Activated CD8-positive, alpha-beta T cell treated with anti-CD3 and anti-CD28 coated beads, Interleukin-2, amount 10 ng/mL, durations not matched to agents 7 days and 5 days (primary cell): ENCODE measurements at places on chromosomes 2 and 18. TPM values are rescaled to one million over a fixed set of nuclear protein-coding genes. Genes with fewer than 3 reads are reported as not detected.

GRCh38 chr2:36461039-36461681 is 105.6 kb downstream of the CRIM1 start:
- no peak for DNase-seq

Gene DNAJC5G
- not detected for total RNA-seq

DNA sequence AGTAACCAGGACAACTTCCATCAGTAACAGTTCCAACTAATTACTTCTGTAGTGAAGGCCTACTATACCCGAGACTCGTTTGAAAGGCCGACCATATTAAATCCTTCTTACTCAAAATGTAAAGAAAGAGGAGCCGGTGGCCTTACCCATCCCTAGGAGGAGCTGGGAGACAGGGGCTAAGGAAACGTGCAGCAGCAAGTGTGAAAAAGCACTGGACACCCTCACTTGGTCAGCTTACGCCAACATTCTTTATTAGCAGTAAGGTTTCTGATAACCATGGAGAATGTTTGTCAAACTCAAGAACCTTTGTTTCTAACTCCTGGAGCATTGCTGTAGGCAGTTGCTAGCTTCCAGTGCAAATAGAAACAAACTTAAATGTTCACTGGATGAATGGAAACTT is 26.7 kb upstream of the VWA3B start:
- no peak for DNase-seq

DNA sequence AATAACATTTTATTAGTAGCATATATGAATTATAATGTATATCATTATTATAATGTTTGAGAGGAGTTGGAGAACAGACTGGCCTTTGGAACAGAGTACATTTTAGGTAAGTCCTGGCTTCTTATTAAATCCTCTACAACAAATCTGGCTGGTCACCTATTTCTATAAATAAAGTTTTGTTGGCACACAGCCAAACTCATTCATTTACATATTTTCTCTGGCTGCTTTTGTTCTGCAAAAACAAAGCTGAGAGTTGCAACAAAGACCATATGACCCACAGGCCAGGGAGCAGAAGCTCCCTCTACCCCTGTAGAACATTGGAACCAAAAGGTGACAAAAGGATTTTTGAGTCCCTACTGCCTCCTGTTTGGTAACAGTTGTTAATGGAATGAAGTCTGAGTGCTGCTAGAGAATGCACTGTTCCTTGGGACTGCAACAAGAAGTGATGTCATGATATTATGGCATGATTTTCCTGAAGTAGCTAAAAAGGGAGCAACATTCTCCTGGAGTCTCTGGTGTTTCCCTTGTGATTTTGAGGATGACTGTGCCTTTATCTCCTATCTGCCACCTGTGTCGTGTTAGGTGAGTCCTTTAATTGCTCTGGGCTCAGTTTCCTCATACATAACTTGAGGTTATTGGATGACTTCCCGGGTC is 22.0 kb upstream of the SP9 start:
- DNase-seq, result no peak

- DNase-seq, result no peak
Observed at GRCh38 chr2:39370101-39370500, 67.0 kb downstream of the MAP4K3 start.

- DNase-seq, result no peak
Observed at GRCh38 chr2:187478719-187479118, 30.7 kb upstream of the CALCRL start.

DNA sequence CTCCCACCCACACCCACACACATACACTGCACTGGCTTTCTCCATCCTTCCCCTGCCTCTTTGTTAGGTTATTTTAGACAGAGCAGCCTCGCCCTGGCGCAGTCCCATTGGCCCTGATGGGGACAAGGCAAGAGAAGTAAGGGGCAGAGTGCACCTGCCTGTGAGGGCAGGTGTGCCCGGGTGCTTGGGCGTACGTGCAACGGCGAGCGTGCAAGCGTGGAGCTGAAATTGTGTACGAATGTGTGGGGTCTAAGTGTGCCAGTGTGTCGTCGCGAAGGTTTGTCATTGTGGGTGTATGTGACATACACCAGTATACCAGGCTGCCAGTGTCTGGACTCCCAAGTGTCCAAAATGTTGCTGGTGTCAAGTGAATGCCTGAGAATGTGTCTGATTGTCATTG is 544 bp downstream of the LRATD1 start:
- no peak for DNase-seq

DNA sequence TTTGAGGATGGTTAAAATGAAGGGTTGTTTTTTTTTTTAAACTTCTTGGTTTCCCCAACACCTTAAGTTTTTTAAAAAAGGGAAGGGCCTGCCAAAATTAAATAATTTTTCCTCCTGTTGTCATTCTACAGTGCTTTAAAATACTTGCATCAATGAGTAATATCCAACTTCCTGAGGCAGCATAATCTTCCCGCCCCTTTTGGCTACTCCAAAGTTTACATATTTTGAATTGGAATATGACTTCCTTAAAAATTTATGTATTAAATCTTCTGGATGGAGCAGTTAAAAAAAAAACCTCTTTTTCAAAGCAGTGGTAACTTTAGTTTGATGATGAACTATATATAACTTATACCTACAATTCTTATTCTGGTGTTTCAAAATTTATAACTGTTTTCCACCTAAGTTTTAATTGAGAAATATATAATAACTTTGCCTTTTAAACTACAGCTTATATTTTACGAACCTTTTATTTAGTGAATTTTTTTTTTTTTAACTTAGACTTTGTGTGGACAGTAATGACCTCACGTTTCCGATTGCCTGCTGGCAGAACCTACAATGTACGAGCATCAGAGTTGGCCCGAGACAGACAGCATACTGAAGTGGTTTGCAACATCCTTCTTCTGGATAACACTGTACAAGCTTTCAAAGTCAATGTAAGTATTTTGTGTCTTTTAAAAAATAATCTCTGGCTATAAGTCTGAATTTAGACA is 49.8 kb downstream of the PTPN4 start:
- no peak for DNase-seq
